B cell (primary cell): ENCODE measurements at places on chromosomes 2 and 18. TPM values are rescaled to one million over a fixed set of nuclear protein-coding genes. Genes with fewer than 3 reads are reported as not detected.

EFEMP1 gene
- not detected in 2 replicates for total RNA-seq

GRCh38 chr18:41871229-41872000 lies 83.6 kb upstream of the PIK3C3 start:
- no peaks in the 10 kb centered on the region for H3K27me3 ChIP-seq
- no peaks in the 10 kb centered on the region for H3K4me1 ChIP-seq
- H3K4me3 ChIP-seq = no peak overlapping the region
- no peaks in the 10 kb centered on the region for H3K36me3 ChIP-seq
- no peak overlapping the region for H3K27ac ChIP-seq

DNA sequence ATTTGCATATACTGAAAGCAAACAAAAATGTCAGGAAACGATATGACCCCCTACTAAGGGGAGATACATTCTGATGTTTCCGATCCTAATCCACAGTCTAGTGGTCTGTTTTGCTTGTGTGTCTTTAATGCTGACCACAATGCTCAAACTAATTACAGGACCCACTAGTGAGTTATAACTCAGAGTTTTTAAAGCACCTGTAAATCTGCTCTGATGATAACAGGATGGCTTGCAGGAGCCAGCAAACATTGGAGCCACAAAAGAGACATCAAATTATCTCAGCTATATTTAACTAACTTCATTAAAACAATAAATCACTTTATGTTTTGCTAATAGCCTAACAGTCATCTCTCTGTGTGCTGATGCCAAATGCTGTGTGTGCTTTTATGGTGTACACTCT lies 300.3 kb downstream of the NBAS start:
- no peak overlapping the region for H3K27ac ChIP-seq
- DNase-seq = no peak
- H3K27me3 ChIP-seq = no peaks in the 10 kb centered on the region

SKOR2 gene
- total RNA-seq = not detected in 2 replicates

UGT1A10 gene
- total RNA-seq = not detected in 2 replicates

DNA sequence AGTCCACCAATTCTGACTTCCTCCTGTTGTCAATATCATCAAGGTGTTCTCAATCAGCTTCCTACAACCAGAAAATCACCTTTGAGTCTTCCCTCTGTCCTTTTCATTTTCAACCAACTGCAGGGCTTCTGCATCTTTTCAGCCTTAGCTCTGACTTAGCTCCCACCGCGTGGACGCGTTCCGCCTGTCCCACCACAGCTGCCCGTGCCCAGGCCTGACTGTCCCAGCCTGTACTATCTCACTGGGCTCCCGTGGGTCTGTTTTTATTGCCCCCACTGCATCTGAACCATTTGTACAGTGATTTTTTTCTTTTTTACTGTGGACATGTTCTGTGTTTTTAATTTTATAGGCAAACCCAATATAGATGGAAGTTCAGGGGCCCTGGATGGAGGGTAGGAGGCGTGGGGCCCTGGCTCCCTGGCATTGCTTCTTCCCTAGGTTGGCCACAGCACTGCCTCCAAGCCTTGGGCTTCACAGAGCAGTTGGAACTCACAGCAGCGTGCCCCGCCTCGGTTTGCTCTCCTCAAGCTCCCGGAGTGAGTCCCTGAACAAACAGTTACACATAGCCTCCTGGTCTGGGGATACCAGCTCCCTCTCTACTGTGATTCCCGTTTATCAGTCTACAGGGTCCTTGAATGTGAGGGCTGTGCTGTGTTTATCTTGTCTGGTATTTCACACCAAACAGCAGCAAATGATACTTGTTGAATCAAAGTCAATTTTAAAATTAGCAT lies 280.6 kb upstream of the PXDN start:
- no peaks in the 10 kb centered on the region for H3K27me3 ChIP-seq
- H3K27ac ChIP-seq = no peak overlapping the region
- H3K4me1 ChIP-seq = no peaks in the 10 kb centered on the region
- H3K4me3 ChIP-seq = no peak overlapping the region
- H3K36me3 ChIP-seq = no peaks in the 10 kb centered on the region

- H3K27ac ChIP-seq = no peak overlapping the region
- H3K4me1 ChIP-seq = peaks cover 2% of the 10 kb centered on the region
- no peaks in the 10 kb centered on the region for H3K36me3 ChIP-seq
- no peaks in the 10 kb centered on the region for H3K27me3 ChIP-seq
- H3K4me3 ChIP-seq = no peak overlapping the region
- peak; percentile 72 for DNase-seq
Observed at GRCh38 chr18:63439334-63439733, 17.1 kb upstream of the VPS4B start.

- no peaks in the 10 kb centered on the region for H3K36me3 ChIP-seq
- H3K4me1 ChIP-seq = no peaks in the 10 kb centered on the region
- no peak overlapping the region for H3K27ac ChIP-seq
- H3K4me3 ChIP-seq = no peak overlapping the region
- H3K27me3 ChIP-seq = no peaks in the 10 kb centered on the region
Observed at GRCh38 chr2:180678625-180678972, 301.8 kb upstream of the UBE2E3 start.

DNA sequence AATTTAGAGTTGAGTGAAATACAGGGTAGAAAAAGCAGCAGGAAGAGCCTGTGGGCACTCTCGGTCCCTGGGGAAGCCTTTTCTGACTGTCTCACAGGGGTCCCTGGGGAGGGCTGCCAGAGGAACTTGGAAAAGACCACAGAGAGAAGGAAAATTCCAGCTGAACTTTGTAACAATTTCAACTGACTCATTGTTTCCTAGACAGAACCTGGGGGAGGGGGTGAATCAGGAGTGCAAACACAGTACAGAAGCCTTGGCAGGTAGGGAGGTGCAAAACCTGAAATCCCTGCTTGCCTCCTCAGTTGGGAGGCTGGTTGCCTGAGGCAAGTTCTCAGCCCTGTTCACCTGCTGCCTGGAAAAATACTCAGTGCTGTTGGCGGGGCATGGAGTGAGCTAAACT lies 106.8 kb downstream of the GRB14 start:
- no peaks in the 10 kb centered on the region for H3K4me1 ChIP-seq
- H3K27ac ChIP-seq = no peak overlapping the region
- H3K4me3 ChIP-seq = no peak overlapping the region
- DNase-seq = no peak
- H3K36me3 ChIP-seq = no peaks in the 10 kb centered on the region
